Stimulated activated CD8-positive, alpha-beta memory T cell treated with anti-CD3 and anti-CD28 coated beads, Interleukin-7, amount 100 ng/mL, for 48 hours (primary cell): ENCODE measurements at places on chromosomes 12 and 14.

GRCh38 chr14:74541225-74541624, 47.7 kb downstream of the ISCA2 start:
- no peak for DNase-seq

DNA sequence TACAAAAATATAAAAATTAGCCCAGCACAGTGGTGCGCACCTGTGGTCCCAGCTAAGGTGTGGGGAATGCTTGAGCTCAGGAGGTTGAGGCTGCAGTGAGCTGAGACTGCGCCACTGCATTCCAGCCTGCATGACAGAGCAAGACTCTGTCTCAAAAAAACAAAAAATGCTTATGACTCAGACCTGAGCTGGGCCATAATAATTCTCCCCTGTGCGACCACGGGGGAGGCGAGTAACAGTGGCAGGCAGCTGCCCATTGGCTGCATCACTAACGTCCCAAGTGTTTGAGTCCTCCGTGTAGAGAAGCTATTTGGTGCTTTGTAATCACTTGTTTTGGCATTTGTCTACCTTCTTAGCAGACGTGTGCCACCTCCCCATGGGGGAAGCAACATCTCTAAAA, 24.9 kb downstream of the PSMC1 start:
- no peak for DNase-seq

GRCh38 chr12:63093711-63094110, 57.3 kb downstream of the AVPR1A start:
- DNase-seq = no peak

DNA sequence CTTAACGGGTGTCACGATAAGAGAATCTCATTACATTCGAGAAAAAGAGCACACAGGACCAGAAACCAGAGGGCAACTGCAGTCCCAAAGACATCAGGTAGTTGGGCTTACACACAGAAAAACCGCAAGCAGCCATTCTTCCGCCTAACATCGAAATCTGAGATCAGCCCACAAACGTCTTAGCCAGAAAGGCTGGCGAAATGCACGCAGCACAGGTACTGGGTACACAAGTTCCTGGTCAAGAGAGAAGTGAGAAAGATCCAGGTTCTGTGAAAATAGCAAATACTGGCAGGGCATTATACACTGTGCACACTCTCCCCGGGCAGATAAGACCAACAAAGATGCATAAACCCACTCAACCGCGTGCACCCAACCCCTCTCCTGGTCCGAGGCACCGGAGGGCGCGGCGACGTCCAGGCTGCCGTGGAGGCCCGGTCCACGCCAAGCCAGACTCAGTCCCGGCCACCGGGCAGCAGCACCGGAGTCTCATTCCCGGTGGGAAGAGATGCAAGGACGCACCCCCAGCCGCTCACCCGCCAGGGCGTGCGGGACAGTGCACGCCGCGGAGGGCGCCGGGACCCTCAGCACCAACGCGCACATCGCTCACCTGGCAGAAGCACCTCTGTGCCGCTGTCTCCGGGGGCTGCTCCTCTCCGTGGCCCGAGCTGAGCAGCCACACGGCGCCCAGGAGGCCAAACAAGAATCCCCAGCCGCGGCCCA, 437 bp downstream of the ERO1A start:
- peak; percentile 61 for DNase-seq

GRCh38 chr12:47269916-47270315, 190.2 kb upstream of the AMIGO2 start:
- no peak for DNase-seq

- no peak for DNase-seq
These were observed 195.8 kb downstream of the FOXN3 start for GRCh38 chr14:89221109-89221810.

- no peak for DNase-seq
These were observed 10.7 kb upstream of the FKBP4 start for GRCh38 chr12:2783936-2784600.

- no peak for DNase-seq
These were observed 460.8 kb downstream of the TMEM117 start for GRCh38 chr12:44296624-44297197.

DNA sequence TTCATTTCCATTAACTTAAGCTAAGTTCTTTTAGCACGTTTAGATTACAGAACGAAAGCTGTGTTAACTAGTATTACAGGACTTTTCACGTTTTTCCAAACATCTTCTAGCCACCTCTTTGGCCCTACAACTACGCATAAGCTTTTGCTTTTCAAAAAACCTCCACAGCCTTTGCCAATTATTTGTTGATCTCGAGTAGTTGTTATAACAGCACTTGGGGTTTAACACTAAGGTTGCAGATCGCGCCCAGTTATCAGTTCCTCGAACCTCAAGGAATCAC, 450 bp upstream of the RBM25 start:
- no peak for DNase-seq

GRCh38 chr14:28676479-28676878, 90.1 kb upstream of the FOXG1 start:
- no peak for DNase-seq

- DNase-seq = no peak
These were observed 110.5 kb downstream of the SCARB1 start for GRCh38 chr12:124753228-124753591.

DNA sequence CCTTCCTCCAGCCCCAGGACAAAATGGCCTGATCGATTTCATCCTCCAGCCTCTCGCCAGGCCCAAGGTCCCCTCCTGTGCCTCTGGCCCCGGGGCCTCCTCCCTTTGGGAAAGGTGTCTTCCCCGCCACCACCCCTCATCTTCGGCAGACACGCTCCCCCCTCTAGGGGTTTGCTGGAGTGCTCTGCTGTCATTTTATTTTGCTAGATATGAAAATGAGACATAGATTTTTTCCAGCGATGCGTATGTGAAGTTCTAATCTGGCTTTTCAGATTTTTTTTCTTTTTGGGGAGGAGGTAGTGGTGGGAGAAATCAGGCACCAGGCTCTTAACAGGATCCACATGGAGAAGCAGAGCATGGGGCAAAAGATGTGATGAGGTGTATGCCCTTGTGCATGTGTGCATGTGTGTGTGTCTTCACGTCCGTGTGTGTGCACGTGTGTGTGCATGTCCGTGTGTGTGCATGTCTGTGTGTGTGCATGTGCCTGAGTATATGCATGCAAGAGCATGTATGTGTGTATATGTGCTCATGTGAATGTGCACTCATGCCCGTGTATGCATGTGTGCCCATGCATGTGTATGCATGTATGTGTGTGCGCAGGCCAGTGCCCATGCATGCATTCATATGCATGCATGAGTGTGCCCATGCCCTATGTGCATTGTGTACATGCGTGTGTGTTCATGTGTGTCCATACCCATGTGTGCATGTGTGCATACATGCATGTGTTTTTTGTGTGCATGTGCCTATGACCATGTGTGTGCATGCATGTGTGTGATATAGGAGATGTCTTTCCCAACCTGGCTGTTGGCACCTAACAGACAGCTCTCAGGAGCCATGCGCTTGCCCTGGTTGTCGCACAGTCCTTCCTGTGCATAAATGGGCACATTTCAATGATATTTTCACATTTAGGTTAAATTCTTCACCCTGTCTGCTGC, 203.0 kb downstream of the RBM19 start:
- DNase-seq = no peak

DNA sequence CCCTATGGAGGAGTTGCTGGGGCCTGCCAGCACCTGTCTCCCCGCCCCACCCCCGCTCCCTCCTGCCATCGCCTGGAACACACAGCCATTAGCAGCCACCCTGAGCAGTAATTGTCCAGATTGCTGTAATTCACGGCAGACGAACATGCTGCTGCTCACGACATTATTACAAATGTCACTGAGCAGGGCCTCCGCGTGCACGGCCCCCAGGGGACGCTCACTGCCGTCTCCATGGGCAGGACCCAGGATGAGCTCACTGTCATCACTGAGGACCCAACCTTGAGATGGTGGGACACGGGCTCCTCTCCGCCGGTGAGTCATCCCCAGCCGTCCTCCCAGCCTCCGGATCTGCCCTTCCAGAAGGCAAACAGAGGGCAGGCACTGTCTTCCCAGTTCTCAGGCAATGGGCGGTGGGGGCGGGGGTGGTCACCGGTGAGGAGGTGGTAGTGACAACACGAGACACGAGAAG, 100.4 kb downstream of the RFLNA start:
- DNase-seq = no peak

DNA sequence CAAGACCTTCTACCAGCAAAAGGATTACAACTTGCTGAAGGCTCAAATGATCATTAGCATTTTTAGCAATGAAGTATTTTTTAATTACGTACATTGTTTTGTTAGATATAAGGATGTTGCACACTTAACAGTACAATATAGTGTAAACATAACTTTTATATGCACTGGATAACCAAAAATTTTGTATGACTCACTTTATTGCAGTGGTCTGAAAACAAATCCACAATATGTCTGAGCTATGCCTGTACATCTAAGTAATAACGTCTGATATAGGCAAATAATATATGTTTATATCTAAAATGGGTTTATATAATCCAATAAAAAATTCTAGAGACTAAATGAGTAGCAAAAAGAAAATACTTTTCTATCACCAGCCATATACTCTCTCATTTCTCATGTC, 10.6 kb downstream of the ANKS1B start:
- no peak for DNase-seq

DNA sequence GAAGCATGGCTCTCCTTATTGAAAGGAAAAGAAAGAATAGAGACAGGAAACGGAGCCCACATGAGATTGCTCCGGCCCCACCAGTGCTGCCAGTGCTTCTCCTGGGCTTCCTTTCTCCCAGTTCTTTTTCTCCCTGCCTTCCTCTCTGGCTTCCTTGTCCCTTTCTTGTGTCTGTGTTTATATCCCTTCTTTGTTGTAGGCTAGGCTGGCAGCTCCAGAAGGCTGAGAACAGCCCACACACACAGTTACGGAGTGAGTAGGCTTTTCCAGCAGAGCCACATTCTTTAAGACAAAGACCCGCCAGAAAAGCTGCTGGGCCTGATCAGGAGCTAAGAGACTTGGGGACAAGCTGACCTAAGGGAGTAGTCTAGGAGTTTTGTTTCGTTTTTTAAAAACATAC, 13.0 kb downstream of the CIPC start:
- no peak for DNase-seq

DNA sequence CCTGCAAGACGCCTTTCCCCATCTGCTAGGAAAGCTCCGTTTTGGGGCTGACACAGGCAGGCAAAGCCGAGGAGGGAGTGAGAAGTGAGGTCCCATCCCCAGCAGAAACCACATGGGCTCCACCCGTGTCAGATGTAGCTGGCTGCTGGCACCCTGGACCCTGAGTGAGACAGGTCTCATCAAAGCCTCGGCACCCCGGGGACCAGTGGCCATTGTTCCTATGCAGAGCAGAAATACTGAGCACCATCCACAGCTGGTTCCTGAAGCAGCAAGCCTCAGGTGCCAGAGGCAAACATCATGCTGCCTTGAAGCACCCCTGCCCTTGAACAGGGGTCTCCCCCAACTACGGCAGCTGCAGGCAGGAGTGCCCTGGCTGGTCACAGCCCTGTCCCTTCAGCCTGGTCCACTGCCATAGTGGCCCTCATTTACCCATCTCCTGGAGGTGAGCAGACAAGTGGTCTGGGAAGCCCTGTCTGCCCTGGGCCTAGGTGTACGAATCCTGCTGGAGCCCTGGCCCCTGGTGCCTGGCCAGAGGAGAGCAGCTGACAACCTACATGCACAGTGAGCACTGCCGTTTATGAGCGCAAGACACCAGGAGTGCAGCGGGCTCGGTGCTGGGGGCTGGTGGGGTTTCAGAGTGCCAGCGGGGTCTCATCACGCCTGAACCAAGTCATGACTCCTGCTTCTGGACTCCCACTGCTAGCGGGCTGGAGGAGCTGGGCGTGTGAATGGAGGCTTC, 289.8 kb upstream of the RTL1 start:
- no peak for DNase-seq

DNA sequence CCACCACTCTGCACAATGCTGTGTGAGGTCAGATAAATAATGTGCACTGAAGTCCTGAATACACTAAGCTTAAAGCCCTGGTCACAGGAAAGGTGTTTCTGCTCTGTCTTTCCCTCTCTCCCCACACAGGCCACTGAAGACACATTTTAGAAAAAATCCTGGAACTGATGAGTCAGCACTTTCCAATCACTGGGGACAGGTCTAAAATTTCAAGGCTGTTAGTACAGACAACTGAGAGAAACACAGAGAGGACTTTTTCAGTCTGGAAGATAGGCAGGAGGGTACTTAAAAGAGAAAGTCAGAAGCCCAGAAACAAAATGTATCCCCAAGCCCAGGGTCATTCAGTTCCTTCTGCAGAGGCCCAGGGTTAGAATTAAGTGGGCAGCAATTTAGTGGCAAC, 333.9 kb upstream of the CCDC196 start:
- DNase-seq = no peak

DNA sequence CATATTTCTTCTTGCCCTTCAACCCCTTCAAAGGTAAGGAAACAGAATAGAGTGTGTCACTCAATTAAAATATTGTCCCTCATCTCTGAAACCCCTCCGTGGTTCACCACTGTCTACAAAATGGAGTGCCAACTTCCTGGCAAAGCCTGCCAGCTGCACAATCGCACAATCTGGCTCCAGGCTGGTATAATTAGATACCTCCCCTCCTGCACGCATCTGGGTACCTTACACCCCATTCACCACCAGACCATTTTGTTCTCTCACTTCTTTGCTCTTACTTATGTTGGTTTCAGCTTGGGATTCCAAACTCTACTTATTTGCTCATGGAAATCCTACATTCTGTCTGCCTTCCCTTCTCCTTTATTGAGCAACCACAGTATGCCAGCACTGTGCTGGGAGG, 314.9 kb downstream of the NUAK1 start:
- no peak for DNase-seq

- DNase-seq = no peak
These were observed 1.5 kb downstream of the CRIP1 start for GRCh38 chr14:105487986-105488777.

GRCh38 chr14:45811155-45811554, 558.2 kb upstream of the MIS18BP1 start:
- DNase-seq = no peak

DNA sequence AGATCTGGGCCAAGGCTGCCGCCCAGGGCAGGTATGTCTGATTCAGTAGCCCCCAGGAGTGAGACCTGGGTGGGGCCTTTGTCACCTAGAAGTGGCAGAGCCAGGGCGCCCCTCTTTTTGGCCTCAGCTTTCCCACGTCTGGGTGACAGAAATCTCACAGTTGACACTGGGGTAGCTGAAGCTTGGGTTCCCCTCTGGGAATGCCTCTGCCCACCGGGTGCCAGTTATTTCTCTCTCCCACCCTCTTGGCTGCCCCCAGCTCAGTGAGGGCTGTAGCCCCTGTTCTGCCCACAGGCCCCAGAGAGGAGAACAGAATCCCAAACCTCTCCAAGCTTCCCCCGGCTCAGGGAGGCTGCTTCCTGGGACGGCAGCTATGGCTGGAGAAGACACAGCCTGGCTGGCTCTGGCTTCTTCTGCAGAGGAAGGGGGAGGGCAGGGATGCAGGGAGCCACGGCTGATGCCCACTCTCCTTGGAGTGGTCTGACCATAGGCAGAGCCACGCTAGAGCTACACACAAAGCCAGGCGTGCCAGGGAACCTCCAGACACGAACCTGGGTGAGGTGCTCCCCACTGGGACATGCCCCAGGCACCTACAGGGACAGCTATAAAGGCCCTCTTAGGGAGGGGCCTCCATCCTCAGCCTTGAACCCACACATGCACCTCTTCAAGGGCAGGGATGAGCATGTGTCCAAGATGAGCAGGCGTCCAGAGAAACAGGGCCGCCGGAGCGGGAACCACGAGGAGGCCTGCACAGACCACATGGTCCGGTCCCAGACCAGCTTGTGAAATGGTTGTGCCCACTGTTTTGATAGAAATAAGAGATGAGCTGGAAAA, 51.7 kb downstream of the BEGAIN start:
- DNase-seq = no peak
